ENCODE measurements at places on chromosomes 16 and 17. TPM values are rescaled to one million over a fixed set of nuclear protein-coding genes. Genes with fewer than 3 reads are reported as not detected.
A peak's percentile ranks its signal among the peaks of the same experiment; 100 is the strongest.

The ARL17A gene
- total RNA-seq = 27.8 TPM

- no peak for DNase-seq
Observed at GRCh38 chr17:82838386-82839063, 1.3 kb downstream of the ZNF750 start.

The GUCY2D gene
- 0.34 TPM for total RNA-seq

DNA sequence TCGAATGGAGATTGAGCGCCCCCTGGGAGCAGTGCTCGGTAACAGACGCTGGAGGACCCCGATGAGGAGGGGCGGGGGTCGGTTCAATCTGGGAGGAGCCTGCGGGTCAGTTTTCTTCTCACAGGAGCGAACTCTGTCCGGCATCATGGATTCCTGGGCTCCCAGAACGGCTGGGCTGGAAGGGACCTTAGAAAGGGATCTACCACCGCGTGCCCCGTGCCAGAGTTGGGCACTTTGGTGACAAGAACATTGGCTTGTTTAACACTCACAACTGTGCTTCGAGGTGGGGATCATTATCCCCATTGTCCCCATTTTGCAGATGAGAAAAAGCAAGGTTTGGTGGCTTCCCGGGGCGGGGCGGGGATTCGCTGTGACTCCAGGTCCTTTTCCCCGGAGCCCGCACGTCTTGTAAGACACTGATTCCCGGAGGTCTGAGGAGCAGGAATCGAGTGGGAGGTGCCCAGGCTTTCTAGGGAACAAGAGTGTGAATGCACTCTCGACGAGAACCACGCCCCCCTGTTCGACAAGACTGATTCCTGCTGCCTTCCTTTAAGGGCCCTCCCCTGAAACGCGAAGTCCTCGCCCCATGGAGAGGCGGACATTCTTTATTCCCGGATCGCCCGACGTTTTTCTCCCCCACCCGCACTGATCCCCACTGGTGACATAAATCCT is 1.5 kb upstream of the FBXL19 start:
- peak; percentile 90 for DNase-seq

GRCh38 chr17:43772877-43773648 is 5.7 kb downstream of the DUSP3 start:
- no peak for DNase-seq

DNA sequence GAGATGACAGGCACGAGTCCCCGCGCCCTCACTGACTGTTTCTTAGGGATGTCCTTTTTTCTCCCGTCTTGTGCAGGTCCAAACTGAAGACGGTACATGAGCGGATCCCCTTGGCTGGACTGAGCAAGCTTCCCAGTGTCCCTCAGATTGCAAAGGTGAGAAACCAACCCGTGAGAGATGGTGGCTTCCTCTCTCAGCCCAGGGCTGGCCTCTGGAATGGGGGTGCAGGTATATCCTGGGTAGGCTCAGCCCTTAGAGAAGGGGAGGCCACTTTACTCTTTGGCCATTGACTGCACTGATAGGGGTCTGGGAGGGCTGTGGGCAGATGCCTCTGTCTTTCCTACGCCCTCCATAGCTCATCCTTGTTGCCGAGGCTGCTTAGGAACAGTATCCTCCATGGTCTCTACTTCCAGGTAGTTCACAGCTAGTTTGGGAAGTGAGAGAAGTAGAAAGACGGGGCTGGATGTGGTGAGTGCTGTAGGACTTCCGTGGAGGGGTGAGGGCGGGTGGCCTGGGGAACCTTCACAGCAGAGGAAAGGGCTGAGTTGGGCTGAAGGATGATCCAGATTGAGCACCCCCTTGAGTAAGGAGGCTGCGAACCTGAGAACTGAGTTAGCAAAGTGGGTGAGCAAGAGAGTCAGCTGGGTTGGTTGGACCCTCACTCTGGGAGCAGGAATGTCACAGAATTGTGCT is 83.0 kb downstream of the OR1D5 start:
- DNase-seq = no peak

- no peak for DNase-seq
Observed at GRCh38 chr17:79024901-79025737, 1.1 kb downstream of the C1QTNF1 start.

GRCh38 chr16:31138621-31139578 is 3.4 kb upstream of the PRSS8 start:
- no peak for DNase-seq

DNA sequence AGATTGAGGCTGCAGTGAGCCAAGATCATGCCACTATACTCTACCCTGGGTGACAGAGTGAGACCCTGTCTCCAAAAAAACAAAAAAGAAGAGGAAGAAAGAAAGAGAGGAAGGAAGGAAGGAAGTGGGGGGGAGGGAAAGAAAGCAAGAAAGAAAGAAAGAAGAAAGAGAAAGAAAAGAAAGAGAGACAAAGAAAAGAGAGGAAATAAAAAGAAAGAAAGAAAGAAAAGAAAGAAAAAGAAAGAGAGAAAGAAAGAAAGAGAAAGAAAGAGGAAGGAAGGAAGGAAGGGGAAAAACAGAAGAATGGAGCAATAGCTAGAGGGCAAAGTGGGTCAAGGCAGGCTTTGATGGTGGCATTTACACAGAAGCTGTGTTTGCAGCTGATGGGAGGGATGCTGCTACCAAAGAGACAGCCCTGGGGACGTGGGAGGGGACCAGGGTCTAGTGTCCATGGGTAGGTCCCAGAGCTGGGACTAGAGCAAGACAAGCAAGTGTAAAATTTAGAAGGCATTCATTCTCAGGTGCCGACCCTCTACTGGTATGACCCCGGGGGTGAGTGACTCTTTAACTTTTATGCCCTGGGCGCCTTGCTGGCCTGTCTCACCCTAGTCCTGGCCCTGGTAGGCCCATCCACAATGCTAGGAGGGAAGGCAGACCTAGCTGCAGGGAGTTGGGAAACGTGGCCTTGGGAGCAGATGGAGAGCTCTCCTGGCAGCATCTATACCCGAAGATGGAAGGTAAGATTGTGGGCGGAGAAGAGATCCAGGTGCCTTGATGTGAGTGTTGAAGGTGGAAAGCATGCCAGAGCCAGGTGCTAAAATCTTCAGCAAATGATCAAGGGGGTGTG is 2.0 kb upstream of the CES3 start:
- no peak for DNase-seq

GRCh38 chr16:55754056-55754455 is 78.8 kb downstream of the CES1 start:
- no peak for DNase-seq

DNA sequence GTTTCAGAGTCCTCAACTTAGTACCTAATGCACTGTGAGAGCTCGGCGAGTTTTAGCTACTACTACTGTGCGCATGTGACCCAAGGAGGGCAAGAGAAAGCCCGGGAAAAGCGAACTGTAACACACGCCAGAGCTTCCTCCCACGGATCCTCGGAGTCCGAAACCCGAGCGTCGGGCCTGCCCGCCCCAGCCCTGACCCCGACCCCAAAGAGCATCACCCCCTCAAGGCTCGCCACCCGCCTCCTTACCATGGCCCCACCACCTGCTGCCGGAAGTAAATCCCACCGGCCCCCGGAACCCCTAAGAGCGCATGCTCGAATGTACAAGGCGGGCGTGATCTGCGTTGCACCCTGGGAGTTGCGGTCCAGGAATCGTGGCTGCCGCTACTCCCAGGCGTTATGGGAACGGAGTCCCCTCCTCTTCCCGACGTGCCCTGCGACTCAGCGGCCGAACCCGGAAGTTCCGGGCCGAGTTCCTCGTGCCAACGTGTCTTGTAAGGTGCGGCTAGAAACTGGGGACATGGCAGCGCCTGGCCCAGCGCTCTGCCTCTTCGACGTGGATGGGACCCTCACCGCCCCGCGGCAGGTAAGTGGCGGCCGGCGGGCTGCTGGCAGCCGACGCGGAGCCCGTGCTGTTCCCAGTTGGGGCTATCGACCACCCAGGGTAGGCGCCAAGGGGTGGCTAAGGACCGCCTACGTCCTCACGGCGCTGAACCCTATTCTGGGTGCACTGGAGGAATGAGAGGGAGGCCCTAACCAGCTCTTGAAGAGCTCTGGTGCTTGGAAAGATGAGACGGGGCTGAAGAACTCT is at the start of the genes PMM2 and TMEM186:
PMM2 (plus strand) TSS at position 476 of the 810 bp plus-strand sequence; CDS start at position 520, 44 bp downstream.
TMEM186 (minus strand) TSS at position 276 of the 810 bp plus-strand sequence; CDS start at position 251, 25 bp downstream.
- DNase-seq = peak; percentile 96

DNA sequence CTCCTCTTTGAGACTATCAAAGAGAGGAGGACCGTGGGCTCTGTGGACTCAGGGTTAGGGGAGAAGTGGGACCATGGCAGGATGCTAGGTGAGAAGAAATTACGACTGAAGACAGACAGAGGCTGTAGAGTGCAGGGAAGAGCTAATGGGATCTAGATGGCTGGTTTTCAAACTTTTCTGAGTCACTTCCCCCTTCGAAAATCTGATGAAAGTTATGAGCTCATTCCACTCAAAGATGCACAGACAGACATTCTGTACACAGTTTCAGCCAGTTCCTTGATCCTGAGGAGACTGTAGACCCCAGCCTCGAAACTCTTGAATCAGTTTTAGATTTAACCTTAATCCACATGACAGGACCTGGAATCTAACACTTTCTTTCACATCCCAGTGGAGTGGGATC is 40.7 kb downstream of the RGS9 start:
- DNase-seq = no peak

The PYY gene
- total RNA-seq = not detected

The MSL1 gene
- 121 TPM for total RNA-seq

The SYNGR3 gene
- 50.9 TPM for total RNA-seq

GRCh38 chr17:83183145-83183948 is 103.9 kb downstream of the METRNL start:
- DNase-seq = no peak

The IGFBP4 gene
- 47.1 TPM for total RNA-seq

- DNase-seq = no peak
Observed at GRCh38 chr17:28112181-28112580, 69.7 kb downstream of the NLK start.

DNA sequence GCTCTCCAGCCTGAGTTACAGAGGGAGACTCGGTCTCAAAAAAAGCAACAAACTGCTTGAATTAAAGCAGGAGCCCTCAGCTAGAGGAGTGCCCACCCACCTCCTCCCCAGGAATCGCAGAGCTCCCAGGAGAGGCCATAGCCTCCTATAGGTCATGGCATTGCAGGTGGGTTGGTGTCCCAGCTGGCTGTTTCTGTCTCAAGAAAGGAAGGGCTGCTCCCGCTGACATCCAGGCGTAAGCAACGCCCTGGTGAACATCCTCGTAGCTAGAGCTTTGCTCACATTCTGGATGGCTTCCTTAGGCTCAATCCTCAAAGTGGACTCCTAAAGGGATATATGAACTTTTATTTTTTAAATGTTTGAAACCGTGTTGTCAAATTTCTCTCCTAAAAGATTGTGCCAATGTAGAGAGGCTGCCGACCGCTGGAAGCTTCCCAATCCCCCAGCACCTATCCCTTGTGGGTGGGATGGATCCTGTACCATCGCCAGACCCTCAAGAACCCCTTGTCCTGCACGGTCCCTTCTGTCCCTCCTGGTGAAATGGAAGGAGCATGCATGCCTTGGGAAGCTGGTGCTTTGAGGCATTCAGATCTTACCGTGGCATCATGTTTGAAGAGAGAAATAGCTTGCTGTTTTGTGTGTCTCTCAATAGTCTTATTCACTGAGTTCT is 5.9 kb downstream of the NLRC5 start:
- no peak for DNase-seq

The KRT33B gene
- not detected for total RNA-seq

The BRICD5 gene
- total RNA-seq = 12.8 TPM

The NOS2 gene
- total RNA-seq = 0.14 TPM

- DNase-seq = no peak
Observed at GRCh38 chr17:64682261-64683181, 20.4 kb upstream of the SMURF2 start.

DNA sequence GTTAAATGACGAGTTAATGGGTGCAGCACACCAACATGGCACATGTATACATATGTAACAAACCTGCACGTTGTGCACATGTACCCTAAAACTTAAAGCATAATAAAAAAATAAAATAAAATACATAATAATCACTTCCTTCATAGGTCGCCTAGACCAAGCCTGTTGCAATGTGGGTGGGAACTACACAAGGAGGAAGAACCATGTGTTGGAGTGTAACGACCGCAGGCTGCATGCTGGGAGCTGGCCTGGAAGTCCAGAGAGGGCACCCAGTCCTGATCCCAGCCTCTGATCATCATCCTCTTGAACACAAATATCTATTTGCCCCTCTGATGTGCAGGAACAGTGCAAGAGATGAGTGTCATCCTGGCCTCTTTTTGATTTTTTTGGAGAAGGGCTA is 224.7 kb upstream of the ASIC2 start:
- DNase-seq = no peak

DNA sequence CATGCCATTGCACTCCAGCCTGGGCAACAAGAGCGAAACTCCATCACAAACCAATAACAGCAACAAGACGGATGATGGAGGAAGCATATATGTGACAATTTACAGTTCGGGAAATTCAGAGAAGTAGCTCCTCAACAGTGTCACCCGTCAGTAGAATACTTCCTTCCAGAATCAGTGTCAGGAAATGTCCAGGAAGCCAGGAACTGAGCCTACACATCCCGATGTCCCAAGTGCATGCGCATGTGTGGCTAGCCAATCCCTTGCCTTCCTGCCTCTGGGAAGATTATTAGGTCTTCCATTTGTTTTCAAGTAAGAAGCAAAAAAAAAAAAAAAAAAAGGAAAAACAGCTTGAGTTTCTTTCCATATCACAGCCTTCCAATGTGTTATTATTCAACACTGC is 1.4 kb upstream of the PITPNC1 start:
- DNase-seq = no peak

DNA sequence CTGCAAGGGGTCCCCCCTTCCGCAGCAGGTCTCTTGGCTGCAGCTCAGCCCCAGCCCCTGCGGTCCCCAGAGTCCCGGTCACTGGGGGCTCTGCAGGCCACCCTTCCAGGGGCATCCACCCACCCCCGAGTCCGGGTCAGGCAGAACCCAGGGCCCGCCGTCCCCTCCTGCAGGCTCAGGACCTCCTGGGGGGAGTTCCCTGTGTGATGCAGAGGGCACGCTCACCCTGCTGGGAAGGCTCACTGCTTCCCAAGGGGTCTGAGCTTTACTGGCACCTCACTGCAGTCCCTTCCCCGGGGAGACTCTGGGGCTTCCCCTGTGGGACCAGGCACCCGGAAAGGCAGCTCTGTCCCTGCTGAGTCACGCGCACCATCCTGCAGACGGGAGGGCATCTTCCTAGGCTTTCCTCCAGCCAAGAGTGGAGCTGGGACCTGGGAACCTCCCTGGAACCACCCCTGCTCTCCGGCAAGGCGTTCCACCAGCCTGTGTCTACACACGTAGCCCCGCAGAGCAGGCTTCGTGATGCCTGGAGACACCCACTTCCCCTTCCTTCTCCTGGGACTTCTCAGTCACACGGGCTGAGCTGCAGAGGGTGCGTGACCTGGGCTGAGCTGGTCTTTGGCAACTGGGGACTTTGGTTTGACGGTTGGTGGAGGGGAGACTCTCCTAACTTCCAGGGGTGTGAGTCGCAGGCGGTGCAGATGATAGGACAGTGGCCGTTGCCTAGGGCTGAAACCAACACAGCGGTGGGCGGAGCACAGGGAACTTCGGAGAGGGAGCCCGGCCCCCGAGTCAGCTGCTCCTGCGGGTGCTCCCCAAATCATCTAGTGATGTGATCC is 23.4 kb downstream of the SLC25A10 start:
- DNase-seq = no peak
